Myocyte (in vitro differentiated cells): ENCODE measurements at places on chromosomes 11 and 22.

GRCh38 chr11:72741429-72741833 is 10.8 kb downstream of the ARAP1 start:
- DNase-seq = no peak

DNA sequence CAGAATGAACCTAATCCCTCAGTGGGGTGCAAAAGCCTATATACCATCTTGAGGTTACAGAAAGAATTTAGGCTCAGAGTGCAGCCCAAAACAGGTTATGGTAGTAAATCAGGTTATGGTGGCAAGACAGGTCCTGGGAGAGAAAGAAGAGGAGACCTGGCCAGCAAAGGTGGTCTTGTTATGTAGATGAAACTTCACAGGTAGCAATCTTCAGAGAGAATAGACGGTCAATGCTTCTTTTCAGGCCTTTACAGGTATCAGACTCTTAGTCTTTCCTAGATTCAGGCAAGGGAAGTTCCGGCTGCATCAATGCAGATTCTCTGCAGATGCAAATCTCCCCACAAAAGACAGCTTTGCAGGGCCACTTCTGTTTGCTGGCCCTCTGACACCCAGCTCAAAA is 45.8 kb upstream of the SORL1 start:
- DNase-seq = no peak

DNA sequence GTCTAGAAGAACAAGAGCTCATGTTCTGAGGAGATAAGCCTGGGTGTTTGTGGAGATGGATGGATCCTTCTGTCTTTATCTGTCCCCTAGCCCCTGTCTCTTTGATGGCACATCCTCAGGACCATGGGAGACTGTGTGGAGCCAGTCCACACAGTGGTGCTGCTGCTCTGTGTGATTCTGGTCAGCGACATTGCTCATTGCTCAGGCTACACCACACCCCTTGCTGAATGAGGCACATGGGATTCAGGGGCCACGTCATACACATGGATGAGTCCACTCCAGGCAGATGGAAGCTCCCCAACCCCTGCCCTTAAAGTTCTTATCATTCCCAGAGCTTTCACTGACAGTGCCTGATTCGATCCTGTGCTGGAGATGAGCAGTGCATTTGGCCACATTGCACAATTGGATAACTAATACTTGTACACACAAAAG is 222.2 kb downstream of the NAV2 start:
- DNase-seq = peak; percentile 74

GRCh38 chr11:23497040-23497439 is 636.8 kb upstream of the CCDC179 start:
- no peak for DNase-seq

- no peak for DNase-seq
These were observed 10.9 kb upstream of the SOX6 start for GRCh38 chr11:16367252-16367651.

DNA sequence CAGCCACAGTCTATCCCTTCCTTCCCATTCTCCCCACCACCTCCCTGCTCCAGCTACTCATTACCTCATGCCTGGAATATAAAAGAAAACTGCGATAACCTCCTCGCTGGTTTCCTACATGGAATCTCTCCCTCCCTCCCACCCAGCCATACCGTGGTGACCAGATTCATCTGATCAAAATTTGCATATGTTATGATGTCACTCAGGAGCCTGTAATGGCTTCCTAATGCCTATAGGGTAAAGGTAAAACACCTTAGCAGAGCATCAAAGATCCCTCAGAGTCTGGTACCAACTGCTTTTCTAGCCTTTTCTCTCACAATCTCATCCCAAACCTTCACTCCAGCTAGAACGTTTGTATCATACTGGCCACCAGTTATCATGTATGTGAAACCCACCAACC is 19.6 kb downstream of the RTN4RL2 start:
- no peak for DNase-seq

DNA sequence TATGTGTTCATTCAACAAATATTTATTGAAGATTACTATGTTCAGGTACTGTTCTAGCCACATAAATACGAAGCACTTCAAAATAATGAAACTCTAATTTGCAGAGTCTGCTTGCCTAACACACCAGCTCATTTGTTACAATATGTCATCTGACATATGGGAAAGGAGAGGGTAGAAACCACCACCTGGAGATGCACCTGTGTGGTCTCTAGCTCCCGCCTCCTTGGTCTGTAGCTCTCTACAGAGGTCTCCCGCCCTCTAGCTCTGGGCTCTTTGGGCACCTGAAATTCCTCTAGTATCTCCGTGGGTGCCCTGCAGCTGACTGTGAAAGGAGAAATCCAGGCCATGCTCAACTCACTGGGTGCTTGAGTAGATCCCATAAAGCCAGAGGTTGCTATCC is 51.4 kb upstream of the DBX1 start:
- DNase-seq = no peak

GRCh38 chr11:111975076-111975806 is 38.1 kb downstream of the DIXDC1 start:
- DNase-seq = no peak

GRCh38 chr22:19710769-19711106 is 3.6 kb upstream of the SEPTIN5 start:
- DNase-seq = no peak

- DNase-seq = no peak
These were observed 315.0 kb downstream of the JRKL start for GRCh38 chr11:96704847-96705246.

- no peak for DNase-seq
These were observed 19.8 kb downstream of the SCGB1A1 start for GRCh38 chr11:62438641-62439040.

- no peak for DNase-seq
These were observed 35.5 kb upstream of the SYT13 start for GRCh38 chr11:45321669-45322068.

DNA sequence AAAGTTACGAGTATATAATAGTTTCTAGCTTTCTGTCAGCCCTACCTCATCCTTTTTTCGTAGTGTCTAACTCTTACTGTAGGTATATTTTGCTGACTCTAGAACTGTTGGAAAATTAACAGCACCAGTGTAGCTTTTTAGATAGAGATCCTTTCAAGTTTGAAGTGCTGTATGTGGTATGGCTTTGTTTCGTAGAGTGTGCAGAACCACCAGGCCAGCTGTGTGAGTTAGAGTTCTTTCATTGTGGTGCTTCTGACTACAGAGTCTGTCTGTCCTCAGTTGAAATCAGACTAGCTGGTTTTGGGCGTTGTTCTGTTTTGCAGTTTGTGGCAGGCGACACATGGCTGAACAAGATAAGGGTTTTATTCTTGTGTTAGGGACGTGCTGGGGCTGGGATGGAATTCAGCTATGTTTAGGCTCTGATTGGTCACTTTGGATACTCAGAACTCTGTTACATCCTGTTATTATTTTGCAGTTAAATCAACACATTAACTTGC is 3.2 kb downstream of the ARHGEF12 start:
- peak; percentile 89 for DNase-seq

DNA sequence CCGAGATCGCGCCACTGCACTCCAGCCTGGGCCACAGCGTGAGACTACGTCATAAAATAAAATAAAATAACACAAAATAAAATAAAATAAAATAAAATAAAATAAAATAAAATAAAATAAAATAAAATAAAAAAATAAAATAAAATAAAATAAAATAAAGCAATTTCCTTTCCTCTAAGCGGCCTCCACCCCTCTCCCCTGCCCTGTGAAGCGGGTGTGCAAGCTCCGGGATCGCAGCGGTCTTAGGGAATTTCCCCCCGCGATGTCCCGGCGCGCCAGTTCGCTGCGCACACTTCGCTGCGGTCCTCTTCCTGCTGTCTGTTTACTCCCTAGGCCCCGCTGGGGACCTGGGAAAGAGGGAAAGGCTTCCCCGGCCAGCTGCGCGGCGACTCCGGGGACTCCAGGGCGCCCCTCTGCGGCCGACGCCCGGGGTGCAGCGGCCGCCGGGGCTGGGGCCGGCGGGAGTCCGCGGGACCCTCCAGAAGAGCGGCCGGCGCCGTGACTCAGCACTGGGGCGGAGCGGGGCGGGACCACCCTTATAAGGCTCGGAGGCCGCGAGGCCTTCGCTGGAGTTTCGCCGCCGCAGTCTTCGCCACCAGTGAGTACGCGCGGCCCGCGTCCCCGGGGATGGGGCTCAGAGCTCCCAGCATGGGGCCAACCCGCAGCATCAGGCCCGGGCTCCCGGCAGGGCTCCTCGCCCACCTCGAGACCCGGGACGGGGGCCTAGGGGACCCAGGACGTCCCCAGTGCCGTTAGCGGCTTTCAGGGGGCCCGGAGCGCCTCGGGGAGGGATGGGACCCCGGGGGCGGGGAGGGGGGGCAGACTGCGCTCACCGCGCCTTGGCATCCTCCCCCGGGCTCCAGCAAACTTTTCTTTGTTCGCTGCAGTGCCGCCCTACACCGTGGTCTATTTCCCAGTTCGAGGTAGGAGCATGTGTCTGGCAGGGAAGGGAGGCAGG is at the start of gene GSTP1:
Gene GSTP1, plus strand, starts transcription at position 566 of the 958 bp plus-strand sequence. Its CDS starts 32 bp downstream, at position 598.
- DNase-seq = peak; percentile 94

DNA sequence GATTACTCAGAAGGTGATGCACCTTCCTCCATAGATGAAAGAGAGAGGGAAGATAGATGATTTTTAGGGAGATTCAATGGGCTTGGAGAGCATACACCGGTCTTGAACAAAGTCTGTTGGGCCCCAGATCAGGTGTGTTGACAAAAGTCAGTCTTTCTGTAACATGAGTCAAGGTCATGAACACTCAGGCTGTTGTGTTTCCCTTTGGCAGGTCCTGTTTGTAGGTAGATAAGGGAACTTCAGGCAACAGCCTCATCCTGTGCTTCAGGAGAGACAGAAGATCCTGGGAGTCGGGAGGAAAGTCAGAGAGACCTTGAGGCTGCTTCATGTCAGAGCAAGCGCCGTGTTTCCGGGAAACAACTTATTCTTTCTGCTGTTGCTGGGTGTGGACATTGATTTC is 703.1 kb downstream of the BRD1 start:
- DNase-seq = no peak

GRCh38 chr22:26744892-26745808 is 87.8 kb downstream of the MIAT start:
- no peak for DNase-seq

GRCh38 chr11:67400251-67400941 is 1.3 kb downstream of the PPP1CA start:
- DNase-seq = no peak

GRCh38 chr11:32935462-32936029 is 42.9 kb downstream of the QSER1 start:
- DNase-seq = no peak

GRCh38 chr11:35253237-35253636 is 114.3 kb downstream of the CD44 start:
- DNase-seq = no peak

- DNase-seq = peak; percentile 84
These were observed 12.7 kb upstream of the TMEM218 start for GRCh38 chr11:125123947-125124617.

GRCh38 chr22:38267086-38267485 is 5.7 kb downstream of the TMEM184B start:
- DNase-seq = no peak

- no peak for DNase-seq
These were observed 27.0 kb downstream of the KCNJ1 start for GRCh38 chr11:128840137-128840536.

- no peak for DNase-seq
These were observed 7.8 kb downstream of the FANCF start for GRCh38 chr11:22617868-22618267.

DNA sequence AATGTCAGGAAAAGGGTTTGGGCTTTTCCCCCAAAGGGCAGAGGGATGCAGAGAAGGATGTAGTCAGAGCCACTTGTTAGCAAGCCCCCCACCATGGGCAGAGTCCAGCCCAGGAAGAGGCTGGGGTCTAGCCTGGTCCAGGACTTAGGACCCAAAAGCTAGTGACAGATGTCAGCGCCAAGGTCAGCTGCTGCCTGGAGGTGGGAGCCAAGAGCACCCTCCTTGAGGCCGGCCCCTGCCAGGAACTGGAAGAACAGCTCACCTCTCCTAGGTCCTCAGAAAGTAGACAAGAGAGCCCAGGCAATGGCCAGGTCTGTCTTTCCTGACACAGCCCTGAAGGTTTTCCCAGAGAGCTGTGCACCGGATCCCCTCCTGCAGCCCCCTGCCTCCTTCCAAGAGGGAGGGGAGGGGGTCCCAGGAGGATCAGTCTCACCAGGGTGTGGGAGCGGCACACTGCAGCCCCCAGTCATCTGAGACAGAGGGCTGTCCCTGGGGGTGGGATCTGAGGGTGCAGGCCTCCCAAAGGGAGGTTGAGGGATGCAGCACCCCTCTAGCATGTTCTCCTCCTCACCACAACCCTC is 14.6 kb upstream of the ARHGEF17 start:
- DNase-seq = no peak
